ENCODE measurements at places on chromosomes 7 and 10.

DNA sequence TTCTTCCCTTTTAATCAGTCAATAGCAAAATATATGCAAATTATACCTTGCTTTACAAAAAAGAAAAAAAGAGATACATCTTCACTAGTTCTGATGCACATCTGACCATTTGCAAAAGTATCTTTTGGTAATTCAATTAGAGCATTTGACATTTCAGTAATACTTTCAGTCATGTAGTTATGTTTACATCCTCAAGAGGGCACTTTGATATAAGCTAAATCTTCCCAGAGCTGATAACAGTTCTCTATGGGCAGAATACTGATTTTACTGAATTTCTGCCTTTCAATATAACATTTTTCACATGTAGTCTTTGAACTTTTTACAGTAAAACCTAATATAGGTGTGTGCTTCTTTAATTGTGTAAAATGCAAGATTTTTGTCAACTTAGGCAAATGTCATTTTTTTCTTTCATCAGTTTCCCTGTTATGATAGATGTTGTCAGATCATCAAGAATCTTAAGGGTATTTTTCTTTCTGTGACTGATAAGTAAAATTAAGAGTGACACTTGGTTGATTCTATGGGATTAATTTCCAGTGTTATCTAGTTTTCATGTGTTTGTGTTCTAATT, 703.5 kb upstream of the SEMA3D start:
- peak; percentile 34 for DNase-seq

DNA sequence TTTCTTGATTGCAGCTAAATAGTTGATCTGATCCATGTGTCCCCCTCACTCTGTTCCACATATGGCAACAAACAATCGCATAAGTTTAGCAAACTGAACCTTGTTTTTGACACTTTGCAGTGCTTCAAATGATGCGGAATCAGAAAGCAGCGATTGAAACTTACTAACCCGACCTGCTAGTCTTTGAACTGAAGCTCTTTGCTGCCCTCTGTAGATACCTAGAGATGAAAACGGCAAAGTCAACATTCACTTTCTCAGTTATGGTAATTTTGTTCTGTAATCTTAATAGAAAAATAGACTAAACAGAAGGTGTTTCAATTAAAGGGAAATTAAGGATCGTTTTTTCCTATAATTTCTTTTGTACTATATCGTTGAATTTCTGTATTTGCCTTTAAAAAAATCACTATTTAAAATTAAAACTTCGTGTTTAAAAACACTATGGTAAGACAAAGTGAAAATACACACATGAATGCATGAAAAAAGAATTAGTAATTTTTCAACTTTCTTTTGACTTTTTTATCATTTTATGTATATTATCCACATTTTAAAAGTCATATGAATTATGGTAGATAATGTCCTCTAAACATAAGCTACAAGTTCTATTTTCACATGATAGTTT, 276.5 kb downstream of the MAGI2 start:
- peak; percentile 73 for DNase-seq

- no peak for DNase-seq
Observed at GRCh38 chr7:151232917-151233701, 826 bp downstream of the CHPF2 start.

DNA sequence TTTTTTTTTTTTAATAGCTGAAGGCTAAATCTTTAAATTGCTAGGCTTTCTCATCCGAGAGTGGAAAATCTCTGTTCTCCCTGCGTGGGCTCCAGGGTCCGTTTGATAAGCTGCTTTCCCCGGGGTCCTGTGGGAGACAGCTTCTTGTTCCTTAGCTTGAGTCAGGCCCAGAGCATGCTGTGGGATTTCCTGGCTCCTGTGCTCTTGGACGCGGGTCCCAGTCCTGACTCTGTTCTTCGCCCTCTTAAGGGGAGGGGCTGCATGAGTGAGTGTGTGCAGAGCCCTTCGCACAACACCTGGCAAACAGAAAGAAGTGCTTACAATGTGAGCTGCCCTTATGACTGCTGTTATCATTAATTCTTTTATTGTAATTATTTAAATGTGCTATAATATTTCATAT, 133.5 kb downstream of the TACC2 start:
- DNase-seq: no peak

DNA sequence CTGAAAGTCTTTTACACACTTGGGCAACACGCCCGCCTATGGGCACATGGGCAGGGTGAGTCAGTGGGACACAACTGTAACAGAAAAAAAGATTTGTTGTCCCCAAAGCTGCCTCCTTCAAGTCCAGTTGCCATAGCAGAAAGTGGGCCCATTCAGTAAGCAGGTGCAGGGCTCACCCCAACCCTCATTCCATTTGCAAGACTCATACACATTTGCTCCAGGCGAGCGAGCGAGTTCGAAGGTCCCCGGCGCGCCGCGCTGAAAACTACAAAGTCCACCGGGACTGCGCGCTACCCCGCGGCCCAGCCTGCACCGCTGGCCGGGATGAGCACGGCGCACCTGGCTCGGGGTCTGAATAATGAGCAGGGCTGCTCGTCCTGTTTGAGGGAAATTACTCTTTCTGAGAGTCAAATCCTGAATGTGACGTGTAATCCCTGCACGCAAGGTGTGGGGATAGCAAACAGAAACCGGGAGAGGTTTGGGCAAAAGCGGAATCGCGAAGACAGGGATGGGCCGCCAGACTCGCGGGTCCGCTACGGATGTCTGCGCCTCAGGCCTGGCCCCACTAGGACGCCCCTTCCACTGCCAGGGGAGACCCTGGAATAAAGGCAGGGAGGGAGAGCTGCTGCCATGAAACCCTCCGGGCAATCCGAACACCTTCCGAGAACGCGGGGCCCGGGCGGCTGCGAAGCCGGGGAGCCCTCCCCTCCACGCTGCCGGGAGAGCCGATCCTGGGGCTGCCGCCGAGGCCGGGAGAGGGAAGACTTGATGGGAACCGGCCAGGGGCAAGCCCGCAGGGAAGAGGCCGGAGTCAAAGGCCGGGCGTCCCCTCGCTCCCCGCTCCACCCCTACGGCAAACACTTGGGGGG, 982 bp downstream of the COBL start:
- no peak for DNase-seq

GRCh38 chr7:11343136-11343535, 369.5 kb downstream of the PHF14 start:
- DNase-seq: no peak

DNA sequence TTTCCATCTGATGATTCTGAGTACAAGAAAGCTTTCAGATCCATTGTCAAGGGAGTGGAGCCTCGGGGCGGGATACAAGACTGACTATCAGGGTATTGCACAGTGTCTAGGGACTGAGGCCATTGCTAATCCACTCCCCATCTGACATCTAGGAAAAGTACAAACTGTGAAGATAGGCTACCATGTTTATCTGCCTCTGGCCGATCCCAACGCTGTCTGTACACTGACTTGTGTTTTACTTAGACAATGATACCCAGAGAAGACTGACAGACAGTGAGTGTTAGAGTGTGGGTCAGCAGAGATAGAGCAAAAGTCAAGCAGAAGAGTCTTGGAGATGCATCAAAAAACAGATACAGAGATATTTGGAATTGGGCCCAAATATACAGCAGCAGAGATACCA, 3.1 kb upstream of the SLC13A4 start:
- no peak for DNase-seq

DNA sequence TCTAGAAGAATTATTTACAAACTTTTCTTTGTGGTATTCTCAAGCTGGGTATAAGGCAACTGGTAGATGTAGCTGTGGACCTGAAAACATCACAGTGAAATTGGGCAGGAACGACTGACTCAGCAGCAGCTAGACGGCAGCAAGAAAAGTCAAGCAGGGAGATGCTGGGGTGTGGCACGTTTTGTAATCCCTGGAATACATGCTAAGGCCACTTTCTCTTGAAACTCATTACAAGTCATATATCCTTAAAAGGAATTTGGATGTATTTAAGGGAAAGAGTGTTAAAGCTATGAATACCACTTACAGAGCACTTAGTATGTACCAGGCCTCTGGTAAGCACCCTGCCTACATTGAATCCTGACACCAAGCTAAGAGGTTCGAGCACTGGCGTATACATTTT, 17.4 kb downstream of the BEND7 start:
- DNase-seq: no peak

DNA sequence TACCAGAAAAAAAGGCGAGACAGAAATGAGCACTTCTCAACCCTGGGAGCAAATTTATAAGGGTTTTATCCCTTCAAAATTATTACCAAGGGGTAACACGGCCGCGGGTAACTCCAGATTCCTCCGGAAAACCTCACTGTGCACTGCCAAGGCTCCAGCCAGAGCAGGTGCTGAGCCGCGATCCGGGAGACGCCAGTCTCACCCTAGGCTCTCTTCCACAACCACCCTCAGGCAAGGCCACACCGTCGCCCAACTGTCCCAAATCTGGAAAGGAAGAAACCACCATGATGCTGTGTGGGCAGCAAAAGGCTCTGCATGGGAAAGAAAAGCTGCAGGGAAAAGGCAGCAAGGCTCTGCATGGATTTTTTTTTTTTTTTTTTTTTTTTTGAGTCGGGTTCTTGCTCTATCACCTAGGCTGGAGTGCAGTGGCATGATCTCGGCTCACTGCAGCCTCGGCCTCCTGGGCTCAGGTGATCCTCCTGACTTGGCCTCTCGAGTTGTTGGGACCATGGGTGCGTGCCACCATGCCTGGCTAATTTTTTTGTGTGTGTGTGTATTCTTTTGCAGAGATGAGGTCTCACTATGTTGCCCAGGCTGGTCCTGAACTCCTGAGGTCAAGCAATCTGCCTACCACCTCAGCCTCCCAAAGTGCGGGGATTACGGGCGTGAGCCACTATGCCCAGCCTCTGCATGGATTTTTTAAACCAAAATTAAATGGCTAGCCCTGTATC, 39.0 kb downstream of the MAD1L1 start:
- no peak for DNase-seq

GRCh38 chr7:30430777-30431176, 47.8 kb downstream of the NOD1 start:
- DNase-seq: no peak

DNA sequence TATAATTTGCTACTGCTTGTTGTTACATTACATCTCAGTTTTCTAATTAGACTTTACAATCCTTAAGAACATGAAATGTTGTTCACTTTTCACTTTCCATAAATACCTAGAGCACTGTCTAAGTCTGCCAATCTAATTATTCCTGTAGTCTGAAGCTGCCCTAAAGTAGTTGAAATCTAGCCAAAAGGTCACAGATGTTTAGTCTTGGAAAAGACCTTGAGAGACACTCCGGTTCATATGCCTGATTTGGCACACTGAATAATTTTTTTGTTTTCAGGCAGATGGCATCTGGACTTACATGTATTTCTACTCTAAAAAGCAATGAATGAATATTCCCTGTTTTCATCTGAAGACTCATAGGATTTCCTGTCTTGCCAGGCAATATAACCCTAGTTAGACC, 359.1 kb downstream of the ANKRD7 start:
- DNase-seq: no peak

GRCh38 chr10:71358277-71358676, 38.4 kb upstream of the CDH23 start:
- DNase-seq: no peak

- DNase-seq: no peak
Observed at GRCh38 chr7:104921596-104921995, 92.4 kb upstream of the KMT2E start.

DNA sequence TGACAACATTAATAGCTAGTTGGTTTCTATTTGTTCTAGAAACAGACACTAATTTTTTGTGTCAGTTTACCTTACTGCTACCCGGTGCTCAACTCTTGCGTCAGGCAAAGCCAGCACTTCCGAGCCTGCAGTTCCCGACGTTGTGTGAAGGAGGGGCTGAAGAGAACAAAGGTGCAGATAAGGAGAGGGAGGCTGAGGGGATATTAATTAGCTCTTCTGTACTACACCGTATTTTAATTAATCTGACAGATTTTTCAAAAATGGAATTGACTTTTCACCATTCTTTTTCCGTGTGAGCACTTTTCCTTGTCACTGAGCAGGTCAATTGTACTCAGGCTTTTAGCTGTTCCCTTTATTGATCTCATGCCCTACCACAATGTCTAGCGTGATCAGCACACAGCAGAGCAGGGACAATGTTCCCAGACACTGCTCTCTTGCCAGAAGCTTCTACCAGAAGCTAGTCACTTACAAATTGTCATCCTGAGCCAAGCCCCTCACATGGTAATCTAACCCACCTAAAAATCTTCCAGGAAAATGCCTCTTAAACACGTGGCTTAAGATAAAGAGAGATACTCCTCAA, 650.5 kb upstream of the MKI67 start:
- no peak for DNase-seq

DNA sequence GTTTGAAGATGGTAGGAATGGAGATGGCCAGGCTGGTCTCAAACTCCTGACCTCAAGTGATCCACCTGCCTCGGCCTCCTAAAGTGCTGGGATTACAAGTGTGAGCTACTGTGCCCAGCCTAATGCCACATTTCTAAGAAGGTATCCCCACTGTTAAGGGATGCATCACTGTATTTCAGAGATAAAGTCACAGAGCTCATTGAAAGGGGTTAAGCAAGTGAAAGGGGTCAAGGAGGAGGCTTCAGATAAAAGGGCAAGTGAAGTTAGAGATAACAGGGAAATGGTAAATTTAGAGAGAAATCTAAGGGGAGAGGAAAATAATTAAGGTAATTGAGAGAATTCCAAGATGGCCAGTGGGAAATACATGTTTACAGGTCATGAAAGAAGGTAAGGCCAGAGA, 93.0 kb upstream of the SP4 start:
- DNase-seq: no peak

- DNase-seq: no peak
Observed at GRCh38 chr10:98921316-98921715, 314.3 kb downstream of the HPSE2 start.

GRCh38 chr10:43068471-43069210, 8.2 kb upstream of the RET start:
- DNase-seq: no peak

- DNase-seq: no peak
Observed at GRCh38 chr10:76631884-76632766, 1005.5 kb downstream of the KCNMA1 start.

GRCh38 chr7:116717137-116717536, 45.1 kb downstream of the MET start:
- no peak for DNase-seq

DNA sequence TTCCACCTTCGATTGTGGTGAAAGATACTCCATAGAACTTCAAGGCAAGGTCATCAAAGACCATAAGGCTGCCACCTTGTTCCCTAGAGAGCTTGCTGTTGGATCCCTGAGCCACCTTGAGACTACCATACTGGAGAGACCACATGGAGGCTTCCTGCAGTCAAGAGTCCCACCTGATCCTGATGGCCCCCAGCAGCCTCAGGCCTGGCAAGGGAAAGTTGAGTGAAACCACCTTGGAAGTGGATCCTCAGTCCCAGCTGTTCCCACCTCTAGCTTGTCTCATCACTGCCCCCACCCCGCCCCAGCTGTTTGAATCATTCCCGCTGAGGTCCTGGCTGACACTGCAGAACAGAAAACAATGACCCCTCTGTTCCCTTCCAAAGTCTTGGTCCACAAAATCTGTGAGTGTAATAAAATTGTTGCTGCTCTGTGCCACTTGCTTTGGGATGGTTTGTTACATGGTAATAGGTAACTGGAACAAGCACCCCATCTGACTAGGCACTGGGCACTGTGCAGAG, 32.0 kb downstream of the PRLHR start:
- no peak for DNase-seq

DNA sequence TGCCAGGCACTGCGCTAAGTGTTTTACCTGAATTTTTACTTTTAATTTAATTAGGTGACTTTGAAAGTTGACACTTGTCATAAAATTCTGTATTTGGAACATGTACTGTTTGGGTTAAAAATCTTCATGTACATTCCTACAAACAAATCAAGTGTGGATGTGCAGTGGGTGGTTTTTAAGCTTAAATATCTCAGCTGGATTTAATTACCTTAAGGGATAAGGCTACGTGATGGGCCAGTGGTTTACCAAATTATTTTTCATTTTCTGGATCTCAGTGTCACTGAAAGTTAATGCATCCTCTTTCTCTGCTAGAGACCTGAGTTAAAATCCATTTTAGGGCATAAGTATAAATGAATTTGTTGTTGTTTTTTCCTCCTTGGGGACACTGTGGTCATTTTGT, 51.1 kb downstream of the EXOC4 start:
- no peak for DNase-seq

Measured in putamen (tissue), 1 donor.